ENCODE measurements at places on chromosomes 2 and 18.

- no peak for ATAC-seq
- H3K4me3 ChIP-seq, result no peak overlapping the region
- peaks cover 25% of the 10 kb centered on the region for H3K27me3 ChIP-seq
Observed at GRCh38 chr2:204234879-204235278, 298.3 kb downstream of the ICOS start.

DNA sequence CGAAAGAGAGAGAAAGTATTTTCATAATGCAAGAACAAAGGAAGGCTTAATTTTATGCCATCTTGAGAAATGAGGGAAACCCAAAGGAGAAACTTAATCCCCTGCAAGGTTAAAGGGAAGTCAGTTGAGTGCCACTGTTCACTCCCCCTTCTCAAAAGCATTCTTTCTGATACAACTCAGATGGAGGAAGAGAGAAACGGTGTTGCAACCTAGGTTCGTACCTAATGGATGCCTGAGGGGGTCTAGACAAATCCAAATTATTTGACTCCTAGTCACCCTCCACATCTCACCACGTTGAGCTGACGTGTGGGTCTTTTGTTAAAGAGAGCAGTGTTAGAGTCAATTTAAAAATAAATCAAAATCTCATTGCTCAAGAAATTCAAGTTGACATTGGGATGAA, 52.6 kb upstream of the UNC80 start:
- H3K36me3 ChIP-seq, result no peaks in the 10 kb centered on the region
- no peaks in the 10 kb centered on the region for H3K27me3 ChIP-seq
- H3K27ac ChIP-seq, result no peak overlapping the region
- H3K4me1 ChIP-seq, result no peaks in the 10 kb centered on the region
- no peak for ATAC-seq
- no peak overlapping the region for H3K4me3 ChIP-seq

GRCh38 chr2:142536966-142537365, 340.5 kb upstream of the KYNU start:
- no peak overlapping the region for H3K27ac ChIP-seq
- no peaks in the 10 kb centered on the region for H3K27me3 ChIP-seq
- no peak overlapping the region for H3K4me3 ChIP-seq
- no peak for ATAC-seq
- H3K4me1 ChIP-seq, result no peaks in the 10 kb centered on the region

DNA sequence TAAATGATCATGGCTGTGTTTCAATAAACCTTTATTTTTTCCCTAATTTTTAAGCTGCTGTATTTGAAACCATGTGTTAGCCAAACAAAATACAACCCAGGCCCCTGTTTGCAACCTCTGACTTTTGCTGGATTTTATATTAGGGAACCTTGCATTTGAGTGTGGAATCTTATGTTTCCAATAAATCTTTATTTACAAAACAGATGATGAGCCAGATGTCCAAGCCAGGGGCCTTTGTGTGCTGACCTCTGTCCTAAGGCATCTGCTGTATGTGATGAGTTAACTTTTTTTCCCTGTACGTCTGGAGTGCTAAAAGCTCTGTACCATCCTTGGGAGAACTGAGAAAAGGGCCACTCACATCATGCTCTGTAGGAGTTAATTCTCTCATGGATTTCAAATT, 162.9 kb downstream of the TRIB2 start:
- H3K27ac ChIP-seq, result no peak overlapping the region
- no peaks in the 10 kb centered on the region for H3K27me3 ChIP-seq
- no peak overlapping the region for H3K4me3 ChIP-seq

- H3K36me3 ChIP-seq, result no peaks in the 10 kb centered on the region
- H3K4me3 ChIP-seq, result no peak overlapping the region
- no peaks in the 10 kb centered on the region for H3K4me1 ChIP-seq
- ATAC-seq, result no peak
- no peak overlapping the region for H3K27ac ChIP-seq
Observed at GRCh38 chr2:147469471-147469870, 375.4 kb upstream of the ACVR2A start.

Data from activated T-helper 17 cell treated with anti-CD3 and anti-CD28 coated beads, Interleukin-2, amount 50 U/mL, for 72 hours (primary cell).